Fibroblast of the aortic adventitia (primary cell): ENCODE measurements at places on chromosomes 5 and 9. TPM values are rescaled to one million over a fixed set of nuclear protein-coding genes. Genes with fewer than 3 reads are reported as not detected.

The PRLR gene
- total RNA-seq: 0.63 and 1.6 TPM in 2 replicates

The ENTREP1 gene
- 0.18 and 0.41 TPM in 2 replicates for total RNA-seq

The LOX gene
- total RNA-seq: 65.0 and 193 TPM in 2 replicates

The MYORG gene
- total RNA-seq: 0.90 and 1.3 TPM in 2 replicates

The ANKRD55 gene
- 0.57 TPM in 1 of 2 replicates, not detected in the other for total RNA-seq

The ECSCR gene
- 0.36 and 1.1 TPM in 2 replicates for total RNA-seq
